Urothelium cell line (cell line): ENCODE measurements at places on chromosomes 11 and 22.
A peak's percentile ranks its signal among the peaks of the same experiment; 100 is the strongest.

- DNase-seq: no peak
Observed at GRCh38 chr22:44338906-44339305, 26.2 kb upstream of the SHISAL1 start.

- DNase-seq: no peak
Observed at GRCh38 chr11:82974135-82974534, 72.6 kb downstream of the DDIAS start.

- DNase-seq: no peak
Observed at GRCh38 chr22:30413745-30414524, 11.6 kb upstream of the MTFP1 start.

DNA sequence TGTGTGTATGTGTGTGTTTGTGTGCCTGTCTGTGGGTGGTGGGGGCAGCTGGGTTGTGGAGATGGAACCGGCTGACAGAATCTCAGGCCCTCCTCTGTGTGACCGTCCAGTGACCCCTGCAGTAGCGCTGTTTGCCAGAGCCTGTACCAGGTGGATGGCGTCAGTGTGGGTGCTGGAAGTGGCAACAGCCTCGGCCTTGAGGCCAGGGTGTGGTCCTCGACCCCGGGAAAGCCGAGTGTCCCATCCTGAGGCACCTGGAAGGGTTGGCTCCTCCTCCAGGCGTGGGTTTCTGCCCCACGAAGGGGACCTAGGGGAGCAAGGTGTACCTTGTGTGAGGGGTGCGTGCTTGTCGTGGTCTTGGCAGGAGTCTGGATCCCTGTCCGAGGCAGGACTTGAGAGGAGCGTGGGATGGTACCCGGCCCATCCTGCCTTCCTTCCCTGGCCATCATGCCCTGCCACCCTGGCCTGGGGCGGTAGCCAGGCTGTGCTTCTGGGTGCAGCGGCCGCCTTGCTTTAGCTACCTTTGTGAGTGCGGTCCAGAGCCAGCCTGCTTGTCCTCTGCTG is 16.5 kb downstream of the TPCN2 start:
- DNase-seq: no peak

DNA sequence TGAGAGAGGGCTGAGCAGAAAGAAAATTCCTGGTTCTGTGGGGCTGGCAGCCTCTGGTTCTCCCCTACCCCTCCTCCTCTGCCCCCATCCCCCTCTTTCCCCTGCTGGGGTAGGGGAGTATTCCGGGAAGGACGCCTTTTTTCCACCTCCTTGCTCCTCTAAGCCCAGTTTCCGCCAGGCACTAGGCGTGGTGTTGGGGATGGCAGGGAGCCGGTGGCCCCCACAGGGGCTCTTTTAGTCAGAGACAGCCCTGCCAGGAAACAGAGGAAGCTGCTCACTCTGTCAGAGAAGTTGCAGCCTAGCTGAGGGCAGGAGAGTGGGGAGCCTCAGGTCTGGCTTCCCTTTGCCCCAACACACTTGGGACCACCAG is 15.6 kb upstream of the ARHGEF17 start:
- DNase-seq: no peak

DNA sequence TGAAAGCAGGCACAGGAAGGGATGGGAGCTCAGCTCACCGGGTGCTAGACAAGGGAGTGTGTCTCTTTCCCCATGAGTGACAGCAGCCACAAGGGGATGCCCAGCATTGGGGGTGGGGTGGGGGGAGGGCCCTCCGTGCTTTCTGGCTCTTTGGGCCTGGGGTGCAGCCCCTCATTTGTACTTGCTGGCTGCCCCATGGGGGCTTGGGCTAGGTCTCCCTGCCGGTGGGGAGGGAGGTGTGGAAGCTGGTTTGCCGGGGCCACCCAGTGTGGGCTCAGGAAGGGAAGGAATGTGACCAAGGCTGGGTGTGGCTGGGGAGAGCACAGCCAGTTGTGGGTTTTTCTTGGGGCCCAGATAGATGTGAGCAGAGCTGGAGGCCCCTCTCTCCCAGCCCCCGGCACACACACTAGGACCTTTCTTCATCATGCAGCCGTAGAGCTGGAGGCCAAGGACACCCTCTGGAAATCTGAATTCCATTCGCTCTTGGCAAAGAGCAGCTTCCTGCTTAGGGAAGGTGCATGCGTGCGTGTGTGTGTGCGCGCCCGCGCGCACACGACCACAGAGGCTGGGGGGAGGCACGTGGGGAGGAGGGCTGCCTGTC is 25.8 kb downstream of the KCNQ1OT1 start:
- DNase-seq: no peak

DNA sequence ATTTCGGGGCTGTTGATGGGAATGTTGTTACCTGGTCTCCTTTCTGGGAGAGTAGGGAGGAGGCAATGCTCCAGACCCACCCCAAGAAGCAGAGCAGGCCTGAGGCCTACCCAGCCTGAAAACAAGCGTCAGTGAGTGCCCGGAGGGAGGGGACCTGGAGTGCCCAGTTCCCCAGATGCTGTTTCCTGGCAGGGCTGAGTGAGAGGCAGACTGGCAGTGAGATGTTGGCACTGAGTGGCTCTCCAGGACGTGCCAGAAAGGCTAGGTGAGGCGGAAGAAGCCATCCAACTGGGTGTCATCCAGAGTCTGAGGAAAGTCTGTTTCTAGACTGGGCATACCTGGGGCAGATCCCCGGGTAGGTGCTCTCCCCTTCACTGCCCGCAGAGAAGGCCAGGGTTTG is 1.3 kb downstream of the POU2F3 start:
- no peak for DNase-seq

DNA sequence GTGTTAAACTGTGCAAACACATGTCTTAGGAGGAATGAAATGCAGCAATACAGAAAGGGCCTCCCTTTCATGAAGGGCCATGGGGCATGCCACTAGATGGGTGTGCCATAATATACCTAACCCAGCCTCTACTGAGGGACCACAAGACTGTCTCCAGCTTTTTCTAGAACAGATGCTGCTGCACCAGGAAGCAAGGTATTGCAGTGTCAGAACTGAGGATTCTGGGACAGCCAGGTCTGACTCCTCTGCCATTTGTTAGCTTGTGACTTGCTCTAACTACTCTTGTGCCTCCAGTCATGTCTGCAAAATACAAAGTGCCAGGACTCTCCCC is 53.2 kb downstream of the HIRA start:
- no peak for DNase-seq

GRCh38 chr11:2586087-2586792 is 113.6 kb downstream of the KCNQ1OT1 start:
- DNase-seq: no peak

DNA sequence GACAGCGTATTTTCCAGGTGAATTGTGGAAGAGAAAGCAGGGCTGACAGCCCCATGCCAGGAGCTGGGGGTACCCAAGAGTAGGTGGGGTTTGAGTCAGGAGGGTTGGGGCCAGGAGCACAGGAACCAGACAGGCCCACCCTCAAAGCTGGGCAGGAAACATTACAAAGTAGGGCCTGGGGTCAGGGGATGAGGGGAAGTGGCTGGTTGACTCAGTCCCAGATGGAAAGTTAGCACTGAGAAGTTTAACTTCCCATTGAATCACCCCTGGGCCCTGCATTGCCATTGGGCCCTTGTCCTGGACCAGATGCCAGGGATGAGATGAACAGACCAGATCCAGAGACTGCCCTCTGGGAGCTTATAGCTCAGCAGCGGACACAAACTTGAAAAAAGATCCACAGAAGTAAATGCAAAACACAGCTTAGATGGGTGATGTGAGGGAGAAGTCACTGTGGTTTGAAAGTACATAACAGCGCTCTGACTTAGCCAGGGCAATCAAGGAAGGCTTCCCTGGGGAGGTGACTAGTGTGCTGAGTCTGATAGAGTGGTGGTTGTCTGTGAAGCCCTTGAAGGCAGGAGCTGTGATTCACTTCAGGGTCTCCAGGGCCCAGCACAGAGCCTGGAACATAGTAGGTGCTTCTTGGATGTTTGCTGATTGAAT is 2.2 kb downstream of the MAFF start:
- no peak for DNase-seq

DNA sequence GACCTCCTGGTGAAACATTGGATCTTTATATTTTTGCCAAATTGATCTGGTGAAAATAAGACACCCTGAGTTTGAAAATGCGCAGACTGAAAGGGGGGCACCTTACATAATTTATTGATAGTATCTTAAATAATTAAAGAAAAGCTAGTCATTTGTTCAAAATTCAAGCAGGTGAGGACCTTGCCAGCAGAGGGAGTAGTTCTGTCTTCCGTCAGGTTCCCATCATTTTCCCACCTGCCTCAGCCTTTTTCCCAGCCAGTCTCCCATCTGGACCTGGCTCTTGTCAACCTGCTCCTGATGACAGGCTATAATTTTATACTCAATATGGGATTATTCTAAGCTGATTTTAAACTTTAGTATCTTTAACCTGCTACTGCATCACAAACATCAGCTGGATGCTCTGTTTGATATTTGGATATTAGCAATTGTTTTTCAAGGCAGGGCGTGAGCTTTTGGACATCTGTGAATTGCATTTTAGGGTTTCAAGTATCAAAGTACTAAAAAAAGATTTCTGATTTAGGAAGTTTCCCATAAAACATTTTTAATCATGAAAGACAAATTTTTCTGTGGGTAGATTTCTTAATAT is 132.0 kb downstream of the ELP4 start:
- DNase-seq: peak; percentile 25

- DNase-seq: no peak
Observed at GRCh38 chr11:128616161-128616560, 28.8 kb upstream of the ETS1 start.

DNA sequence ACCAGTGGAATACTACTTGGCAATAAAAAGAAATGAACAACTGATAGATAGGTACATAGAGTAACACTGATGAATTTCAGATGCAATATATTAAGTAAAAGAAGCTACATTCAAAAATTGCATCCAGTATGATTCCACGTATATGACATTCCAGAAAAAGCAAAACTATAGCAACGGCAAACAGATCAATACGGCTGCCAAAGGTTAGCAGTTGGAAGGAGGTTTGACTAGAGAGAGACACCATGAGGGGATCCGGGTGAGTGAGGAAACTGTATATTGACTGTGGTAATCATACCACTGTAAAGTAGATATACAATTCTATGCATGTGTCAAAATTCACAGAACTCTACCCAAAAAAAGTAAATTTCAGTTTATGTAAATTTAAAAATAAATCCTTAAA is 28.7 kb downstream of the CADM1 start:
- DNase-seq: no peak

GRCh38 chr11:29300420-29300819 is 716.4 kb downstream of the KCNA4 start:
- peak; percentile 34 for DNase-seq

- peak; percentile 1 for DNase-seq
Observed at GRCh38 chr11:116126562-116126961, 622.3 kb upstream of the CADM1 start.

GRCh38 chr11:78168539-78169477 is 19.6 kb downstream of the KCTD21 start:
- DNase-seq: no peak

GRCh38 chr11:57196596-57196995 is 14.8 kb downstream of the LRRC55 start:
- no peak for DNase-seq

DNA sequence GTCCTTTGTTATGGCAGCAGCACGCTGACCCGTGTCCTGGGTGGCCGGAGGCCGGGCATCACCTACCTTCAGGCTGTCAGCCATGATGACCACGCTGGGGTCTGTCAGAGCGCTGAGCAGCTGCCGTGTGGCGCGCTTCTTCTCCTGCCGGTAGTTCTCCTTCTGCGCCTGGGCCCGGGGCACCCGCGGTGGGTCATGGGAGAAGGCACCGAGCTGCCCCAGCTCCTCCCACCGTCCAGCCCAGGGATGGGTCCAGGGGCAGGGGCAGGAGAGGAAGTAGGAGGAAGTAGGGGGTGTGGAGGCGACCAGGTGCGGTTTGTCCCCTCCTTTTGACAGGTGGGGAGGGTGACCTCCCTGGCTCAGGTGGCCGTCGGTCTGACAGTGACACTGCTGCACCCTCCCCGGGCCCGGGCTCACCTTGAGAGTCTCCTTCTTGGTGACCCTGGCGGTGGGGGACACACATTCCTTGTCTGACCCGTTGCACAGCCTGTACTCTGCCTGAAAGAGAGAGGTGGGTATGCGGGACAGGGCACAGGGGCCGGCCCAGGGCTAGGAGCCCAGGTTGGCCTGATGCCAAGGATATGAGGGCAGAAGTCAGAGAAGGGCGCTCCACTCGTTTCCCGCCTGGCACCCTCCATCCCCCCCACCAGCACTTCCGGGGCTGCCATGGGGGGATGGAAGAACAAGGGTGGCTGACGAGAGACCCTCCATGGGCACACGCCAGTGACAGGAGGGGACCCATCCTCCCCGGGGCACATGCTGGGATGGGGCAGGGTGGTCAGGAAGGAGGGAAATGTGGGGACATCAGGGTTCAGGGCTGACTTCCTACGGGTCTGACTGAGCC is 43.0 kb downstream of the OSBPL5 start:
- no peak for DNase-seq

DNA sequence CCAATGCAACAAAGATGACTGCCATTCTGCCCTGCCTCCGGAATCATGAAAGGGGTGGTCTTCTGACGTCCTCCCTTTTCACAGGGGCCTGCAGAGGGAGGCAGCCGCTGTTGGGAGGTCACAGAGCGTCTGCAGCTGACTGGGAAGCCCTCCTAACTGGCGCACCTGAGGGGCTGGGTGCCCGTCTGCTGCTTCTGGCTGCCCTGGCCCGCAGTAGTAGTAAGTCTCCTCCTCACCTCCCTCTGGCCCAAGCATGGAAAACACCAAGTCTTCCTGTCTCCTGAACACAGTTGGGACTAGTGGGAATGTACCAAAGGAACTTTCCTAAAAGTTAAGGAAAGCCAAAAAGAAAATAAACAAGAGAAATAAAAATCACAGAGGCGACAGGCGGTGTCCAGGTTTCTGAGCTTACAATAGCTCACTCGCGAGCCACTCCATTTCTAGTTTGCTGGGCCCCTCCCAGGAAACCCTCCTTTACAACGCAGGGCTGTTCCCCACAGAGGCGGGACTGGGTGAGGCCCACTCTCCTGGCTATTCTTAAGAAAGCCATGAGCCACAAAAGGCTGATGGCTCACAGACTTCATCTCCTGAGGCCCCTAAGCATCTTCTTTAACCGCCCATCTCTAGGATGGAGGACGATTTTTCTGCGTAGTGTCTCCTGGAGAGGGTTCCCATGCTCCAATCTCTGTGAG is 37.0 kb upstream of the CECR2 start:
- DNase-seq: no peak

- DNase-seq: no peak
Observed at GRCh38 chr11:44306052-44306917, 3.7 kb downstream of the ALX4 start.

DNA sequence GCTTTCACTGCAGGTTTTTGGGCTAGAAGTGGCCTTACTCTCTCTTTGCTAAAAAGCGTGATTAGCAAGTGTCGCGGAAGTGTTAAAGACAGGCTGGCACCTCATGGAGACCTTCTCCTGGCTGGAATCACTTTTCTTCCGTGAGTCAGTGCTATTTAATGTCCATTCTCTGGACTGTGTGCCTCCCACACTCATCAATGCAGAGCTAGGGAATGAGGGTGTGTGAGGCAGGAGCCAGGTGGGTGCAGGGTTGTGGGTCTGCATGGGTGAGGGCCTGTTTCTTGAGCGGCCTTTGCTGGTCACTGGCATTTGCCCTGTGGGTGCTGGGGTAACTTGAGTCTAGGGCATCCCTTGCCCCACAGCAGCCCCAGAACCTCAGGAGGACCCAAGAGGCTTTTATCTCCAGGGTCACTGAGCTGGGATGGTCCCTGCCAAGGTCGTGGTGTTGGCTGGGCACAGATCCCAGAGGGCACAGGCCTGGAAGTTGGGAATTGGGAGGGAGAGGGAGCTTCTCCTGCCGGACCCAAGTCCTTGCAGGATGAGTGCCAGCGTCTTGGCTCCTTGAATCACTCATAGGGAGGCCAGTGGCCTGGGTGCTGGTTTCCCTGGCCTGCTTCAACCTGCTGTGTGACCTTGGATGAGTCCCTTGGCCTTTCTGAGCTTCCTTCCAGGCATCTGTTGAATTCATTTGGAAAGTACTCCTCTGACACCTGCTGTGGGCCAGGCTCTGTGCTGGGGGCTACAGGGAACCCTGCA is 30.0 kb downstream of the KIAA1671 start:
- DNase-seq: no peak
